Activated naive CD8-positive, alpha-beta T cell treated with anti-CD3 and anti-CD28 coated beads for 36 hours (primary cell): ENCODE measurements at places on chromosomes 1 and 21. TPM values are rescaled to one million over a fixed set of nuclear protein-coding genes. Genes with fewer than 3 reads are reported as not detected.

OR2T35 gene
- not detected for total RNA-seq

ATP6V1G3 gene
- total RNA-seq = not detected

- H3K27me3 ChIP-seq = no peaks in the 10 kb centered on the region
- H3K4me3 ChIP-seq = no peak overlapping the region
- DNase-seq = no peak
- no peak overlapping the region for H3K27ac ChIP-seq
- H3K36me3 ChIP-seq = no peaks in the 10 kb centered on the region
Observed at GRCh38 chr1:68426594-68426993, 23.2 kb downstream of the RPE65 start.

GRCh38 chr1:158078569-158079080 is 85.2 kb downstream of the KIRREL1 start:
- no peak for DNase-seq
- no peak overlapping the region for H3K4me3 ChIP-seq
- no peaks in the 10 kb centered on the region for H3K36me3 ChIP-seq
- H3K27ac ChIP-seq = no peak overlapping the region

DNA sequence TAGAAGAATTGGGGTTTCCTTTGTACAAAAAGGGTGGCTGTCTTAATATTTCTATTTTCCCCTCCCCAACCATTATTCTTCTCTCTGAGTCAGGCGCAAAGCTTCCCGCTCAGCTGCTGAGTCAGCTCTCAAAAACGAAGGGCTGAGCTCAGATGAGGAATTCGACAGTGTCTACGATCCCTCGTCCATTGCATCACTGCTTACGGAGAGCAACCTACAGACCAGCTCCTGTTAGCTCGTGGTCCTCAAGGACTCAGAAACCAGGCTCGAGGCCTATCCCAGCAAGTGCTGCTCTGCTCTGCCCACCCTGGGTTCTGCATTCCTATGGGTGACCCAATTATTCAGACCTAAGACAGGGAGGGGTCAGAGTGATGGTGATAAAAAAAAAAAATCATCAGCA is 3.0 kb upstream of the TUFT1 start:
- H3K27ac ChIP-seq = no peak overlapping the region
- DNase-seq = no peak
- peaks cover 16% of the 10 kb centered on the region for H3K27me3 ChIP-seq
- peaks cover 15% of the 10 kb centered on the region for H3K4me1 ChIP-seq

GRCh38 chr1:246111570-246111969 is 395.5 kb downstream of the SMYD3 start:
- H3K36me3 ChIP-seq = peaks cover 7% of the 10 kb centered on the region
- no peak for DNase-seq
- H3K27ac ChIP-seq = no peak overlapping the region
- H3K4me1 ChIP-seq = peaks cover 2% of the 10 kb centered on the region
- no peaks in the 10 kb centered on the region for H3K27me3 ChIP-seq

GRCh38 chr1:118815909-118816308 is 172.2 kb downstream of the TBX15 start:
- no peaks in the 10 kb centered on the region for H3K36me3 ChIP-seq
- H3K4me1 ChIP-seq = no peaks in the 10 kb centered on the region
- no peak overlapping the region for H3K27ac ChIP-seq
- no peak overlapping the region for H3K4me3 ChIP-seq

- H3K27ac ChIP-seq = no peak overlapping the region
- H3K36me3 ChIP-seq = peaks cover 33% of the 10 kb centered on the region
- H3K4me1 ChIP-seq = peaks cover 20% of the 10 kb centered on the region
- no peak for DNase-seq
- H3K27me3 ChIP-seq = no peaks in the 10 kb centered on the region
- H3K4me3 ChIP-seq = no peak overlapping the region
Observed at GRCh38 chr1:165883056-165883455, 55.6 kb downstream of the UCK2 start.

DNA sequence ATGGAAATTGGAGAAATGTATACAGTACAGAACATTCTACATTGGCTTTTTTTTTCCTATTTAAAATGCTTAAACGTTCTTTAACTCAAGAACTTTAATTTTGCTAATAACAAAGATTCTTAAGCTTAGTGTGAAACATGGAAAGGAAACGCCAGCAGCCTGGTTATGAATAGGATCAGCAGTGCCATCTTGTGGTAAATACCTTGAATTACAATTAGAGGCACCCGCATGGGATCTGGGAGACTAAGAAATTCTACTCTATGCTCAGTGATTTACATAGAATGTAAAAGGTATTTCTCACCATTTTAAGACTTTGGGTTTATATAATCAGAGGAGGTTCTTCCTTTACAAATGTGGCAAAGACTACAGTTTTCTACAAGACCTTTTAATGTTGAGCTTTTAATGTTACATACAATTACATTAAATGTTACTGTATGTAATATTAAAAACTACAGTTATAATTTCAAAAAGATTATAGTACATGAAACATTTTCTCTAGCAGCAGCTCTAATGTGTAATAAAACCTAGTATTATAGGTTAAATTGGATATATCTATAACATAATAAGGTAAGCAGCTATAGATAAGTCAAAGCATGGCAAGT is 32.1 kb upstream of the APOBEC4 start:
- H3K4me1 ChIP-seq = peaks cover 8% of the 10 kb centered on the region
- H3K4me3 ChIP-seq = no peak overlapping the region
- DNase-seq = peak; percentile 5
- no peak overlapping the region for H3K27ac ChIP-seq
